ENCODE measurements at places on chromosomes 5 and 9. TPM values are rescaled to one million over a fixed set of nuclear protein-coding genes. Genes with fewer than 3 reads are reported as not detected.

MAMDC4 gene
- total RNA-seq = 0.28 TPM

CDKN2B gene
- 5.6 TPM for total RNA-seq

CHSY3 gene
- 1.4 TPM for total RNA-seq

NINJ1 gene
- total RNA-seq = 24.7 TPM
